ENCODE measurements at places on chromosomes 16 and 17.
A peak's percentile ranks its signal among the peaks of the same experiment; 100 is the strongest.

DNA sequence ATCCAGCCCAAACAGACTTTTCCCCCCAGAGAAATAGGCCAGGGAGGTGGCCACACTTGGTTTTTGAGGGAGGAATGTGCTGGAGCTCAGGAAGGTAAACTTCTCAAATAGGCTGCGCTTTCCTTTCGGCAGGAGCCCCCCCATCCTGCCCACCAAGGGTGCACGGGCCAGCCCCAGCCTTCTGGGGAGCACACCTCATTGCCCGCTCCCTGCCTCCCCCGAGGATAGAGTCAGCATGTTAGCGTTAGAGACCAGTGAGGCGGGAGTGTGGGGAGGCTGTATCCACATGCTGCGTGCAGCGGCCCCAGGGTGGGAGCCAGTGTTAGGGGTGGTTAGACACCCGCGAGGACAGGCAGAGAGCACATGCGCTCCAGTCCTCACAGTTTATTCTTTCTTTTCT is 42.3 kb downstream of the PIPOX start:
- no peak for DNase-seq

GRCh38 chr16:31201582-31202413 is 762 bp downstream of the PYCARD start:
- DNase-seq = peak; percentile 22

- peak; percentile 95 for DNase-seq
Observed at GRCh38 chr16:11915644-11916523, at the start of gene GSPT1. GSPT1 (minus strand) TSS chr16:11915956; CDS start chr16:11915720, 236 bp downstream.

DNA sequence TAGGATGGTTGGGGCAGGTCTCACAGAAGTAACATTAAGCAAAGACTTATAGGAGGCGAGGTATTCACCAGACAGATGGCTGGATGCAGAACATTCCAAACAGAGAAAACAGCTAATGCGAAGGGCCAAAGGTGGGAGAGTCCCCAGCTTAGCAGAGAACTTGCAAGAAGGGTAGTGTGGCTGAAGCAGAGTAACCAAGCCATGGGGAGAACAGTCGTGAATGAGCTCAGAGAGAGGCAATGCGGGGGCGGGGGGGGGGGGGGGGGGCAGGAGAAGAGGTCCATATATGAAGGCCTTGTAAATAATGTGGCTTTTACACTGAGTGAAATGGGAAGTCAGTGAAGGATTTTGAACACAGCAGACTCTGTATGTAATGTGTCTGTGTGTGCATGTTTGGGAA is 81.3 kb downstream of the SMG6 start:
- no peak for DNase-seq

DNA sequence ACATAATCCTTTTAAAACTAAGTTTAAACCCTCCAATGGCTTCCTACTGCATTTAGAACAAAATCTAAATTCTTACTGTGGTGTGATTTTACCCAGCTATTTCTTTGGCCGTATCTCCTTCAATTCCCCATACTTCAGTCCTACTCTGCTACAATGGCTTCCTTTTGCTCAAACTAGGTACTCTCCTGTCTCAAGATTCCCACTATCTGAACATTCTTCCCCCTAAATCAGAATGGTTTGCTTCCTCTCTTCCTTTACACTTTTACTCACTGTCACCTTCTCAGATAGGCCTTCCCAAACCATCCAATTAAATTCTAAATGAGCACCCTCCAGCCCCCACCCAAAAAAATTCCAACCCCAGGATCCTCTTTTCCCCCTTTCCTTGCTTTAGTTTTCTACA is 109.2 kb downstream of the BRIP1 start:
- no peak for DNase-seq

GRCh38 chr17:68993112-68993511 is 37.9 kb upstream of the ABCA8 start:
- DNase-seq = no peak

GRCh38 chr17:28737770-28738679 is 5.8 kb upstream of the TRAF4 start:
- no peak for DNase-seq

GRCh38 chr17:42456223-42457106 is 2.2 kb upstream of the ATP6V0A1 start:
- DNase-seq = no peak

- DNase-seq = peak; percentile 60
Observed at GRCh38 chr17:17782523-17783115, 54.2 kb downstream of the SREBF1 start.
